Occipital lobe (tissue), 3 donors: ENCODE measurements at places on chromosomes 2 and 18.

DNA sequence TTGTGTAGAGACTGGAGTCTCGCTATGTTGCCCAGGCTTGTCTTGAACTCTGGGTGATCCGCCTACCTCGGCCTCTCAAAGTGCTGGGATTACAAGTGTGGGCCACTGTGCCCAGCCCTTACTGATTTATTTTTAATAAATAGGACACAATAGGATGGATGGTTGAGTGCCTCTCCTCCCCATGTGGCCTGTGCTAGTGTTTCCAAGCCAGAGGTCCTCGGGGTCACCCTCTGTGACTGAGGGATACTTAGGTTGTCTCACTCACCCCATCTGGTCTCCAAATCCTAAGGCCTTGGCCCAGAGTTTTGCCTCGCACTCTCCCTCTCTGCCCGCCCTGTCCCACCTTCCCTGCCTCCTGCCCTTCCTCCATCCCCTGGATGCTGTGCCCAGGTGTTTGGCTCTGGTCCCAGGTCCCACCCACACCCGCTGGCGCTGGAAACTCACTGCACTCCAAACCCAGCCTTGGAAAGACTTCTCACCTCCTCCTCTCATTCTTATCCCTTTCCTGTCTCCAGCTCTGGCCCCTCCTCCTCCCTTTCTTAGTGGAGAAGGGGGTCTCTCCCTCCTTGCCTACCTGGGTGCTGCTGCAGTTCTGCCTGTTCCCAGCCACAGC is 4.7 kb upstream of the ECEL1 start:
- DNase-seq = no peak

DNA sequence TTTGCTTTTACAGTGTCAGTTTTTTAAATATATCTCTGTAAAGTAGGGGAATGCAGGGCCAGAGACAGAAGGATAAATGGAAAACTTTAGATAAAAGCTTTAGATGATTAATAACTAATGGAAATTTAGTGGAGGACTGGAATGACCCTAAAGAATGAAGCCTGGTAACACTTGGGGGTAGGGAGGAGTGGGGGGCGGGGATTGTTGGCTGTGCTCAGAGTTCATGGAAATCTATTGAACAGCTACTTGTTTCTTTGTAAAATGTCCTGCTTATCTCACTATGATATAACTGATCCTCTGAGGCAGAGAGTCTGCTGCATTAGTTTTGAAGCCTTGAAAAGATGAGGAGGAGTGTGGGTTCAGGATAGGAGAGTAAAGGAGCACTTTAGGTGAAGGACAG is 90.5 kb downstream of the TMEM185B start:
- no peak for DNase-seq

DNA sequence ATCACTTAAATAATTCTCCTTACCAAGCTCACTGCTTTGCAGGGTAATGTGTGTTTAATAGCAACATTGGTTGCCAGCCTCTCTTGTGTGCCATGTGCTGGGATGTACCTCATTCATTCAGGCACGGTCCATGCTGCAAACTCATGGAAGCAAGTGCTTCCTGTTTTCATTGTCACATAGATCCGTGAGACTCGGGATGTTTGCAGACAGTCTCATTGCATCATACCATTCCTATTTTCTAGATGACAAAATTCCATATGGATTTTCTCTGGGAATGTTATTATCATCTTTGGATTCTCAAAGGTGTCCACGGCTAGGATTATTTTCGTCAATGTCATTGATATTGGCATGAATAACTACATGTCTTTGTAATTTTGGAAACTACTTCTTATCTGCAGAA is 60.0 kb upstream of the HDAC4 start:
- DNase-seq = no peak

GRCh38 chr2:99771681-99772333 is 282.0 kb upstream of the REV1 start:
- DNase-seq = no peak

- DNase-seq = no peak
Observed at GRCh38 chr2:8125741-8126711, 555.8 kb upstream of the ID2 start.

DNA sequence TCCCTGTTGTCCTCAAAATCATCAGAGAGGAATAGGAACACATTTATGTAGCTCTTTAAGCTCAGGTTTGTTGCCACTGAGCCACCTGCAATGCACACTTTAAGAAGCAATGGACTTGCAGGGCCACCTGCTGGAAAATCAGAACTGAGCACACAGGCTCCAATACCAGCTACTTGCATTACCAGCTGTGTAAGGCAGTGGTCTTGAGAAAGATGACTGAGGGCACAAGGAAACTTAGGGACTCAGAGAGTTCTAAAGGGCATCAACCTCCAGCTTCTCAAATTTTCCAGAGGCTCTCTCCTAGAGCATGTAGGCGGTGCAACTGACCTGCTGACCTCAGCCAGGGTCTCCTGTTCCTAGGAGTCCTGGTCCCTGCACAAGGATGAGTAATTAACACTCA is 2.5 kb upstream of the CNDP2 start:
- no peak for DNase-seq
